Large intestine (tissue), 12 donors: ENCODE measurements at places on chromosomes 3 and 15.
A peak's percentile ranks its signal among the peaks of the same experiment; 100 is the strongest.

GRCh38 chr3:47661121-47661752, 82.6 kb upstream of the CSPG5 start:
- no peak for DNase-seq

DNA sequence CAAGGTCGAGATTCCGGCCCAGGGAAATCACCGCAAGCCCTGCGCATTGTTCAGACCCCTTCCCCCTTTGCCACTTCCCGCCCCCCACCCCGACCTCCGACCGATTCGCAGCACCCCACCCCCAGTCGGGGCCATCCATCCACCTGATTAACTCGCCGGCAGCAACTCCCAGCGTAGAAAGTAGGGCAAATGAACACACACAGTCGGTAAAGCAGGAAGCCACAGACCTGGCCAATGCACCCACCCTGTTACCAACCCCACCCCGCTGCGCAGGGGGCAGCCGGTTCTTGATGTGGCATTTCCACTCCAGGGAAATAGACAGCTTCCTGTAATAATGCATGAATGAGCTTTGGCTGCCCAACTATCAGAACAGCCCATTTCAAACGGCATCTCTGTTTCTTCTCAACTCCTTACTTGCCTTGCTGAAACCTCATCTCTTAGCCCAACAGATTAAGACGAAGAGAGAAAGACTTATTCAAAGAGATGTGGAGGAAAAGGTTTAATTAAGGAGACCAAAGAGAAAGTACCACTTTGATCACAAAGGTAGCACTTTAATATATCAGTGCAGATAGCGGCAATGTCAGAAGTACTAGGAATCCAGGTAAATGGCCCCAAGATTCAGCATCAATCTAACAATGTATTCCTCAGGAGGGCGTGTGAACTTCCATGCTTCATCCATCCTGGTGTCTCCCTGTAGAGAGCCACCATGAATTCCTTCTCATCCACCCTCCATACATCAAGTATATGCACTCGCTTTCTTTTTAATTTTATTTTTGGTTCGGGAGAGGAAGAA, 1.9 kb downstream of the TNIK start:
- no peak for DNase-seq

DNA sequence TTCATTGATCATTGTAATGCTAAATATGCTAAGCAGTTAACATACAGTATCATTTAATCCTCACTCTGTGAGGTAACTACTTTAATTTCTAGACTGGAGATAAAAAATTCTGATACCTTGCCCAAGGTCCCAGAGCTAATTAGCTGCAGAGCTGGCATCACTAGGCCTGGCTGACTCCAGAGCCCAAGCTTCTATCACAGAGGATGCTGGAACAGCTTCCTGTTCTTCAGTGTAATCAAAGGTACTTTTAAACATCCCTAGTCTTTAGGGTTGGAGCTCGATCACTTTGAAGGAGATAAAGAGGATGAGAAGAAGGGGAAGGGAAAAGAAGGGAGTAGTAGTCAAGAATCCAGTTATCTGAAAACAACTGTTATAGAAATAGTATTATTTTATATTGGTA, 37.1 kb upstream of the BOC start:
- no peak for DNase-seq

DNA sequence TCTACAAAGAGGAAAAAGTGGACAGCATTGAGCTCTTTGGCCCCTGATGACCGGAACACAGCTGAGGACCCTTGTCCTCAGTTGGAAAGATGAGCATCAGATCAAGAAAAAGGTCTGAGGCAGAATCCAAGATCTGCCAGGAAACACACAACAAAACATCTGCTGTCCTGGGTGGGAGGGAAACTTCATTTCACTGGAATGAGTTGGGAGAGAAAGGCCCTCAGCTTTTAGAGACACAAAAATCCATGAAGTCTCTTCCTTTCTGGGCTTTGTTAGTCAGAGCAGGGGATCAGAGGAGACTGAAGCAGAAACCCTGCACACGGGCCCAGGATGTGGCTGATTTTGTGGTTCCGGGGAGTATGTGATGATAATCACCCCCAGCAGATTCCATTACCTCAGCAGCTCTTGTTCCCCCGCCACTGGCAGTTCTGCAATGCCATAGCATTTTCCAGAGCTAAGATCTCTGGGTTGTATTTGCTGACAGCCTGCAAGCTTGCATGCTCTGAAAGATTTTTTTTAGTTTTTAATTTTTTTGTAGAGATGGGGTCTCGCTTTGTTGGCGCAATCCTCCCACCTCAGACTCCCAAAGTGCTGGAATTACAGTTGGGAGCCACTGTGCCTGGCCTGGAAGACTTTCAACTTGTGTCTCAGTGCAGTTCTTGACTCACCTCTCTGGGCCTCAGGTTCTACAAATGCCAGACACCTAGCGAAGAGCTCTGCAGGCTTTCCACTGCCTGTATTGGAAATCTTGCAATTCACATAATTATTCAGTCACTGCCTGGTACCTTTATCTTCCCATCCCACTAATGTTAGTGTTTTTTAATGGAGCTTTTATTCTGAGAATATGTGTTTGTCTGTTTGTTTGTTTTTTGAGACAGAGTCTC, 5.8 kb upstream of the TATDN2 start:
- no peak for DNase-seq

DNA sequence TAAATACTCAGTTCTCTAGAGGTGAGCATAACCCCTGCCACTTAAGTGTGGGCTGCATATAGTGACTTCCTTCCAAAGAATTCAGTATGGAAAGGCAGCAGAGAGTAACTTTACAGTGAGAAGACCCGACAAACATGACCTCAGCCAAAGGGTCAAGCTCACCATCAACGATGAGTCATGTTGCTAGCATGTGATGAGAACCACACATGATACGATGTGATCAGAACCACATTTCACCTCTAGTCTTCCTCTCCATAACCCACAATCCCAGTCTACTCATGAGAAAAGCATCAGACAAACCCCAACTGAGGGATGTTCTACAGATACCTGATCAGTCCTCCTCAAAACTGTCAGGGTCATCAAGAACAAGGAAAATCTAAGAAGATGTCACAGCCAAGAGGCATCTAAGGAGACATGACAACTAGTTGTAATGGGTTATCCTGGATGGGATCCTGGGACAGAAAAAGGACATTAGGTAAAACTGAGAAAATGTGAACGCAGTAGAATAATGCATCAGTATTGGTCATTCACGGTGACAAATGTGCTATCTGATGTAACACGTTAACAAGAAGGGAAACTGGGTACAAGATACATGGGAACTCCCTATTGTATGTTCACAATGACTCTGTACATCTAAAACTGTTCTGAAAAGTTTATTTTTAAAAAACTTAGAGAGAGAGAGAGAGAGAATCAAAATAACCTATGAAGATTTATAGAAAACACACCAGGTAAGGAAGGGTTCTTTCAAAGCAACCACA, 28.3 kb downstream of the SEC61A1 start:
- DNase-seq, result no peak

GRCh38 chr3:148681080-148681479, 16.6 kb upstream of the AGTR1 start:
- no peak for DNase-seq

- no peak for DNase-seq
These were observed 38.6 kb downstream of the ADAMTS9 start for GRCh38 chr3:64648927-64649906.

DNA sequence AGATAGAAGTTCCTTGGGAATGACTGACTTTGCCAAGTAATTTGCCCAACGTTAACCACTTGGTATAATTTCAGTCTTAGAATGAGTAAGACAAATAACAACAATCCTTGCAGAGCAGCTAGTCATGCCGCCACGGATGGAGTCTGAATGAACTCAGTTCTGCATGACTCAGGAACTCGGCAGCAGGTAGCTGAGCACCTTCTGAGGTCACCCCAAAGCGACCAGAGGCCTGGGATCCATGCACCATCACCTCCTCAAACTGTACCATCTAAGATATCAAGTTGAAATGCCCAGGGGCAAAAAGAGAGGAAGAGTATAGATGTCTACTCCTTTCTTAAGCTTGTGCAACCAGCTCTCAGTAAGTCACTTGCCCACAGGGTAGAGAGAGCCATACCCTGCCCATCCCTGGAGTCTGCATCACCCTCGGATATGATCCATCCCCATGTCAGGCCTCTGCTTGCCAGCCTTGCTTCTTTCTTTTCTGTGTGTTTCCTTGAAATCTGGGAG, 8.5 kb upstream of the CDCP1 start:
- no peak for DNase-seq

DNA sequence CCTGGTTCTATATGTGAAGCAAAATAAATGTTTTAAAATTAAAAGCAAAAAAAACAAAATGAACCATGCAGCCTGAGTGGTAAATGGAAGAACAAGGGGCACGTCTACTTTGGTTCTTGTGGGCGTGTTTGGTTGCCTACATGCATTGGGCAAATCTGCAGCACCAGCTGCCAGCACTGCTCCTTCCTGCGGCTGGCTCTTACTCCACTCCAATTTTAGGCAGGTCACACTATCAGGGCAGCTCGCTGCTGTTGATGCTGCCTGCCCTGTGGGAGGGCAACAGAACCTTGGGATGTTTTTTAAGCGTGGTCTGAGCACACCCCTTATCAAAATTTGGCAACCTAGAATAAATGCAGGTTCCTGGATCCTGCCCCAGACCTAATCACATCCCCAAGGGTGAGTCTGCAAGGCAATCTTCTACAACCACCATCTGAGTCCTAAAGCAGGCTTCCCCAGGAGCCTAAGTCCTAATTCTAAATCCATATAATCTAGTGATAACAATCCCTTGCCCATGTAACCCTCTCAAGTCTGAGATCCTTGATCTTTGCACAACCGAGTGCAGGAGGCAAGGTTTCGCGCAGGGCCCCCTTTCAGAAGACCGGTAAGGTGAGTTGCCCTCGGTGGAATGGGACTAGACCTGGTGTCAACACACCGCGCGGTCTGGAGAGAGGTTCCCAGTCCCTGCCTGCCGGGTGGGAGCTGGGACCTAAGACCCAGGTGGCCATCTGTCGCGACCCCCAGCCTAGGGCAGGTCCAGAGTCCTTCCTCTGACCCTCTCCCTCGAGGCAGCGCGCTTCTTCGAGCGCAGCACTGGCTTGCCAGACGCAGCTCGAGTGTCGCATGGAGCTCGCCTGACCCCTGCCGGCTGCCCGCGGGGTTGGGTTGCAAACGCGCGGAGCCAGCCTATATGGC, 15.9 kb downstream of the IVD start:
- DNase-seq, result peak; percentile 73

DNA sequence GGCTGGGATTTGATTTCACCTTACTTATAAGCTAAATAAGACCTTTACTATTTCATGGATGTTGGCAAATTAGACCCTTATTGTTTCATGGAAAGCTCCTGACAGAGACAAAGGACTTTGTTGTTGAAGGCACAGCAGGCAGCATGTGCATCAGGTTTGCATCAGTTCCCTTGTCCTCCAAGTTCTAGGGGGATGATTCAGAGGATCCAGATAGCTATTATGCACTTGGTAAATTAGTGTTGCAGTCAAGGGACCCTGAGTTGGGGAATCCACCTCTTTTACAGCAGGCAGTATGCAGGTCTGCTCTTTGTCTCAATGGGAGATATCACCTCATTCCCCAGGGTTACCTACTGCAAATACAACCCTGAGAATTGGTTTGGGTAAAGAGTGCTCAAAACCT, 131.4 kb upstream of the IGSF10 start:
- no peak for DNase-seq

- DNase-seq, result peak; percentile 55
These were observed 10.5 kb upstream of the PRKCD start for GRCh38 chr3:53150247-53151085.
